ENCODE measurements at places on chromosomes 5 and 9.
A peak's percentile ranks its signal among the peaks of the same experiment; 100 is the strongest.

DNA sequence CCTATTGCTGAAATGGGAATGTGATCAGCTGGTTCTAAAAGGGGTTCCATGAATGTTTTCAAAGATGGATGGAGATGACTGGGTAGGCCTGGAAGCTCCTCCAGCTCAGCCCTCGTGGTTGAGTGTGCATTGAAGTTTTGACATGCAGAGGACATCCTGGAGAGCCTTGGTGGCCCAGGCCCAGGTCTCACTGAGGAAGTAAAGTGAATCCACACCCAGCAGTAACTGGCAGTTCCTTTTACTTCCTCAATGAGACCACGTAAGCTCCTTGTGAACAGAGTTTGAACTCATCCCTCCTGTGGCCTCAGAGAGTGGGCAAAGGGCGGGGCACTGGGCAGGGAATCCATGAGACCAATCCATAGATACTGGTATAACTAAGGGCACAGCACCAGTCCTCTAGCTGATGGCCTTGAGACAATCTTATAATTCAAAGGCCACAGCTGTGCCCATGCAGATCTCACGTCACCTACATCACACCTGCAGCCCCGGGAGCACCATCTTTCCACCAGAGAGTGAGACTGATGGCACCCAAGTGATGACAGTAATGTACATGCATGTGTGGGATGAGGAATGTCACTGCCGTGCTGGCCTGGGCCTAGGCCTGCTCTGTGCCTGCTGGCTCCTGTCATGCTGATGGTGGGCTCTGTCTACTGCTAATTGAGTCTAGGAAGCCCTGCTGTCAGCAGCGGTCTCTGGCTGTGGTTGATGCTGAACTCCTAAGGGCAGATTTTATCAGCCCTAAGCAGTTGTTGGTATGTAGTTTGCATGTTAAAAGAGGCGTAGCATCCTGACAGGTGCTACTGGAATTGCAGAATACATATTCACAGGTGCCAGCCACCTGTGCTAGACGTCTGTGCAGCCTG is 257.8 kb downstream of the FSTL4 start:
- DNase-seq = no peak

GRCh38 chr9:76203373-76203772 is 190.9 kb downstream of the RFK start:
- DNase-seq = no peak

- DNase-seq = no peak
Measured at GRCh38 chr9:5568868-5569267, 58.5 kb downstream of the PDCD1LG2 start.

DNA sequence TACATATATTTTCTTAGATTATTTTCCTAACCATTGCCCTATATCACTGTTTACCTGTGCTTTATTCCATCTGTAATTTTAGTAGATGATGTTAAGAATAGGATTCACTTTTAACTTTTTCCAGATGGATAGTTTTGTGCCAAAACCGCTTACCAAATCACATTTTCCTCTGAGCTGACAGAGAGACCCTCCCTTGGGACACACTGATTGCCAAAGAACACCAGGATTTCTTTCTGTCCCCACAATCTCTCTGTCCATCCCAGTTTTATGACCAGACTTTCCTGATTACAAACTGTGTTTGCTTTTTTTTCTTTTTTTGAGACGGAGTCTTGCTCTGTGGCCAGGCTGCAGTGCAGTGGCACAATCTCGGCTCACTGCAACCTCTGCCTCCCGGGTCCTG is 81.3 kb upstream of the SPATA31C2 start:
- no peak for DNase-seq

GRCh38 chr9:68974431-68974830 is 39.5 kb downstream of the PRKACG start:
- DNase-seq = no peak

- no peak for DNase-seq
Measured at GRCh38 chr5:141834331-141834730, 43.9 kb downstream of the PCDH1 start.

DNA sequence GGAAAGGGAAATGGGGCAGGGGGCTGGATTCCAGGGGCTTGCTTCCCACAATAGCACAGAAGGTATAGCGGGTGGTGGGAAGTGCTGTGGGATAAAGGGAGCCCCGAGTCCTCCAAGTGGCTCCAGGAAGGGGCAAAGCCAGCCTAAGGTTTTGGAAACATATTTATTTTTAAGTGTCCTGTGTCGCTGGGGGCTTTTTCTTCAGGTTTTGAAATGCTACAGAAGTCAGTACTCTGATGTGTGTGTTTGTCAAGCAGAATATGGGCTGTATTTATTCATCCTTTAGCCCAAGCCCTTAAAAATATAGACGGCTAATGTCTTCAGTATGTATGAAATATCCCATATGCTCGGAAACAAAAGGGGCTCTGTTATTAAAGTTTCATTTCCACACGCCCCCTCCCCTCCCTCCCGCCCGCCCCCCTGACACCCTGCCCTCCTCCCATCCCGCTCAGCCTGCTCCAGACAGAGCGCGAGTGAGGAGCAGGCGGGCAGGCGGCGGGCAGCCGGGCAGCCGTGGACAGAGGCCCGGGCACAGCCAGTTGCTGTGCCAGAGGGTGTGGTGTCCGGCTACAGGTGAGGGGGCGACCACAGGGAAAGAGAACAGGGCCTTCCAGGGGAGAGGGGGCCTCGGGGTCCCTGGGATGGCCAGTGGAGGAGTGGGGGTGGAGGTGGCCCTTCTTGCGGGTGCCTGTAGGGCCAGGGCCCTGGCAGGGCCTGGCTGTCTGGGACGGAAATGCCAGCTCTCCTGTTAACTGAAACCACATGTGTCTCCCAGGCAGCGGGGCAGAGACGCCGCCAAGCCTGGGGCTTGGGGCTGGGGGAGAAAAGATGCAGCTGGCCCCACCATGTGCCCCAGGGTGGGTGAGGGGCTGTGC is 39.6 kb upstream of the SYNPO start:
- DNase-seq = no peak

DNA sequence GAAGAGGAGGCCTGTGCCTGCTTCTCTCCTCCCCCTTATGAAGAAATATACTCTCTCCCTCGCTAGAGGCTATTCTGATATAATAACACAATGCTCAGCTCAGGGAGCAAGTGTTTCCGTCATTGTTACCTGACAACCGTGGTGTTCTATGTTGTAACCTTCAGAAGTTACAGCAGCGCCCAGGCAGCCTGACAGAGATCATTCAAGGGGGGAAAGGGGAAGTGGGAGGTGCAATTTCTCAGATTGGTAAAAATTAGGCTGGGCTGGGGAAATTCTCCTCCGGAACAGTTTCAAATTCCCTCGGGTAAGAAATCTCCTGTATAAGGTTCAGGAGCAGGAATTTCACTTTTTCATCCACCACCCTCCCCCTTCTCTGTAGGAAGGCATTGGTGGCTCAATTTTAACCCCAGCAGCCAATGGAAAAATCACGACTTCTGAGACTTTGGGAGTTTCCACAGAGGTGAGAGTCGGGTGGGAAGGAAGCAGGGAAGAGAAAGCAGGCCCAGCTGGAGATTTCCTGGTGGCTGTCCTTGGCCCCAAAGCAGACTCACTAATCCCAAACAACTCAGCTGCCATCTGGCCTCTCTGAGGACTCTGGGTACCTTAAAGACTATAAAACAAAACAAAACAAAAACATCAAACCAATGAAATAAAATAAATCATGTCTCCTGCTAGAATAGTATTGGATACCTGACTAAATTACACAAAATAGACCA is 1.3 kb downstream of the TMEM174 start:
- no peak for DNase-seq

DNA sequence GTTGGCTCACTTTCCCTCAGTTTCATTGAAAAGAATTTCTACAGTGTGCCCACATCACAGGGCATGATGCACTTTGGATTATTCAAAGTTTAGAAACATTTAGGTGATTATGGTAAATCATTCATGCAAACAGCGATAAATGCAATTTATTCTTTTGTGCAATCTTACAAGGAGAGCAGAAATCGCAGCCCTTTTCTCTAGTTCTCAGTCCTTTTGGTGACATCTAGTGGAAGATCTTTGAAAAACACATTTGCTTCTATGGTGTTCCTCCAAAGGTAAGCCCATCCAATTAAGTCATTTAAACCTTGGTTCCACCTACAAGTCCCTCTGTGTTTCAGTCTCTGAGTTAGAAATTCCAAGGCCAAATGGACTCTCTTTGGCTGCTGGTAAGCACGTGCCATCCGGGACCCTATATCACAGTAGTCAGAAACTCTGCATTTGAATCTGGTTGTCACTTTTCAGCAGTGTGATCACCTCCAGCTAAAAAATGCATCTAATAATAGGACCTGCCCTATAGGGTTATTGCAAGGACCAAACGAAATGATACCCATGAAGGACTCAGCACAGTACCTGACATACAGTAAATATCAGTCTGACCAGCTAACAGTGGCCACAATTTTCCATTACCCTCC is 66.4 kb downstream of the MACROH2A1 start:
- DNase-seq = peak; percentile 73

DNA sequence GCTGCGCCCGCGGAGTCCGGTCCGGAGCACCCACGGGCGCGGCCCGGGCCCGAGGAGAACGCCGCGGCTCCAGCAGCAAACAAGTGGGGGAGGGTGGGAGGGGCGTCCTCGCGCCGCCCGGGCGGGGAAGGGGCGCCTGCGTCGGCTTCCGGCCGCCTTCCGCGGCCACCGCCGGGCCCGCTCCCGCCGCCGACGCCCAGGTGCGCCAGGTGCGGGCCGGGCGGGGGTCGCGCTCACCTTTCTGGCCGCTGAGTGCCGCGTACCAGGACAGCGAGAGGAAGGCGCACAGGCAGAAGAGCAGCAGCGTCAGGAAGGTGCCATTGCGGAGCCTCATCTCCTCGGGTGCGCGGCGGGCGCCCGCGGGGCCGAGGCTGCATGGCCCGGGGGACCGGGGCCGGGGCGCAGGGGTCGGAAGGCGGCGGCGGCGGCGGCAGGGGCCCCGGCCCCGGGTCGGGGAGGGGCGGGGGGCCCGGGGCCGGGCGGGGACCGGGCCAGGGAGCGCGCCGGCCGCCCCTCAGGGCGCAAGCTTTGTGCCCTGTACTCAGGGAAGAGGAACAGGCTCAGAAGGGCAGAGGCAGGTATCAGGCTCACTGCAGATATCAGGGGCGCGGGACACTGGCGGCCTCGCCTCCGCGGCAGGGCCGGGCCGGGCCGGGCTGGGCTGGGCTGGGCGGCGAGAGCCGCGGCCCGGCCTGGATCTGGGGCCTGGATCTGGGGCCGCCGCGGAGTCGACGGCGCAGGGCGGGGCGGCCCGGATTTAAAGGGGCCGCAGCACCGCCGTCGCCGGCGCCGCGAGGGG is at the start of gene MGAT4B:
MGAT4B (minus strand) TSS at position 617 of the 799 bp plus-strand sequence; CDS start at position 334, 283 bp downstream.
- DNase-seq = peak; percentile 89

DNA sequence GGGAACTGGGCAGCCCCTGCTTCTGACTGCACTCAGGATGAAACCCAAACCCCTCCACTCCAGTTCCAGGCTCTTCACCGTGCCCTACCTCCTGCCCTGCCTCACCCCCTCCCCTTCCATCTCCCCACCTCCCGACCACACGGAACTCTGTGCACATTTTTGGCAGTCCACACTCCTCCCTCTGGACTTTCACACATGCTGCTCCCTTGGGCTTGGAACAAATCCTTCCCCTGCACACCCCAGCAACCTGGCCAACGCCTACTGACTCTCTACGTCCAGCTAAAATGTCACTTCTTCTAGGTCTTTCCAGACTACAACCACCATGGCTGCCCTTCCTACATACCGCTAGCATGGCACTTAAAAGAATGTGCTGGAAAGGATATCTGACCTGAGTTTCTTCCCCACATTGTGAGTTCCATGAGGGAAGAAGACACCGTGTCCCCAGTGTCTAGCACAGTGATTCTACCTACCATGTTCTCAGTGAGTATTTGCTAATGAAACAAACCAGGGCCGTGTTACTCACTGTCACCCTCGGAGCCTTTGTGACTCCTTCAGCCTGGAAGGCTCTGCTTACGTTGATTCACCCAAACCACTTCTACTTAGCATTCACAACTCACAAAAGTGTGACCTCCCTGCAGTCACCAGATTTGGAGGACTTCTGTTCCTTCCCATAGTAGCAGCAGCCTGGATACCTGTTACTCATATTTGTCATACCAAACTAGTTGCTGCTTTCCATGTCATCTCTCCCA is 18.7 kb downstream of the RETREG1 start:
- no peak for DNase-seq

GRCh38 chr5:7391215-7391614 is 4.7 kb upstream of the ADCY2 start:
- no peak for DNase-seq

DNA sequence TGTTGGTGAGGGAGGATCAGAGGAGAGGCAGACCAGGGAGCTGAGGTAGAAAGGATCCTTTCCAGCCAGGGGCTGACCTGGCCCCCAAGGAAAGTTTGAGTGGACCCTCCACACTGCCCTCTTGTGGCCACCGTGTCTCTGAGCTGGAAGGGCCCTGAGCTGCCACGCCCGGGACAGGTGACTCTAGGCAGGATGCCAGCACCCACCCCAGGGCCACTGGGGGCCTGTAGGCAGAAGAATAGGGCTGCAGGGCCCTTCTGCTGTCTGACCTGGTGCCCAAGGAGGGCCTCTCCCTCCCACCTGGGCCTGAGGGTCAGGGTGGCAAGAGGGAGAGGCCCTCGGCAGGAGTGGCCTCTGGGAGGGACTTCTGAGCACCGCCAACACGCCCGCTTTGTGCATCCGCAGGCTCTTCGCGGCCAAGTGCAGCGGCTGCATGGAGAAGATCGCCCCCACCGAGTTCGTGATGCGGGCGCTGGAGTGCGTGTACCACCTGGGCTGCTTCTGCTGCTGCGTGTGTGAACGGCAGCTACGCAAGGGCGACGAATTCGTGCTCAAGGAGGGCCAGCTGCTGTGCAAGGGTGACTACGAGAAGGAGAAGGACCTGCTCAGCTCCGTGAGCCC is 76.8 kb downstream of the LMX1B start:
- peak; percentile 89 for DNase-seq

GRCh38 chr5:122431298-122431697 is 119.3 kb downstream of the SNCAIP start:
- no peak for DNase-seq

GRCh38 chr5:14880688-14881087 is 9.1 kb upstream of the ANKH start:
- no peak for DNase-seq

GRCh38 chr5:72123764-72124376 is 16.6 kb downstream of the MAP1B start:
- DNase-seq = no peak

- DNase-seq = peak; percentile 48
Measured at GRCh38 chr9:99140685-99141314, 35.9 kb downstream of the TGFBR1 start.

DNA sequence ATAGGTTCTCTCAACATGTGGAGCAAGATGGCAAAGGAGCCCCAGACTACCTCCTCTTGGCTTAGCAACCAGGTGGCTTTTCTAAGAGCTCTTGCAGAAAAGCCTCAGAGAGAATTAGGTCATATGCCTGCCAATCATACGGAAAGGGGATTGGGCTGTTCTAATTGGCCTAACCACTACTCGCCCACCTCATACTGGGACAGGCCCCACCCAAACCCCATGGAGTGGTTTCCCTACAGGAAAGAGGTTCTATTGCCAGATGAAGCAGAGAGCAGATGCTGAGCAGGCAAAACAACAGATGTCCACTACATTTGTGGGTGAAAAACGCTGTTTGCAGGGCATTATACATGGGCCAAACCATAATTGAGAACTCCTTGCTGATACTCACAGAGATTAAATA is 29.0 kb downstream of the ABLIM3 start:
- no peak for DNase-seq

GRCh38 chr5:137575847-137576246 is 76.7 kb upstream of the SPOCK1 start:
- no peak for DNase-seq

GRCh38 chr5:612498-613424 is 621 bp downstream of the CEP72 start:
- DNase-seq = peak; percentile 68

Data from H54 (cell line).